ENCODE measurements at places on chromosomes 16 and 17. TPM values are rescaled to one million over a fixed set of nuclear protein-coding genes. Genes with fewer than 3 reads are reported as not detected.

TBC1D3D gene
- 1.6 TPM for total RNA-seq

DNA sequence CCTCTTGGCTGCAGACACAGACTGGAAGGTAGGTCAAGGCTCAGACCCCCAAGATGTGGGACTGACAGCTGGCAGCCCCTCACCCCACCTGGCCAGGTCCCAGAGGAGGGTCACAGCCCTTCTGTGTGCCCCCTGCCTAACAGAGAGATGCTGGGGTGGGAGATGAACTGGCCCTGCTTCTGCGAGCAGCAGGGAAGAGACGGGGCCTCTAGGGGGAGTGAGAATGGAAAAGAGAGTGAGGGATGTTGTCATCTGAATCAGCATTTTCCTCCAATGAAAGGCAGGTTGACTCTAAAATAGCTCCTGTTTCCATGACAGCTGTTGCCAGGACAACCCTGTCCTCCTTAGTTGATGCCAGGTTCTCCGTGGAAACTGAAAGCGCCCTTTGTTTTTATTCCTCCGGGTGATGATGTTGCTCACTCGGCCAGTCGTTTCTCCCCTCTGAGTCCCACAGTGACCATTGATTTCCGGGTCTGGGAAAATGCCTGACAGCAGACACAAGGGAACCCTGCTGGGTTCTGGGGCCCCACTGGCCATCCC is 4.9 kb upstream of the NDRG4 start:
- peak; percentile 89 for DNase-seq

TRIM47 gene
- total RNA-seq = 12.3 TPM

TBC1D3H gene
- not detected for total RNA-seq

DNA sequence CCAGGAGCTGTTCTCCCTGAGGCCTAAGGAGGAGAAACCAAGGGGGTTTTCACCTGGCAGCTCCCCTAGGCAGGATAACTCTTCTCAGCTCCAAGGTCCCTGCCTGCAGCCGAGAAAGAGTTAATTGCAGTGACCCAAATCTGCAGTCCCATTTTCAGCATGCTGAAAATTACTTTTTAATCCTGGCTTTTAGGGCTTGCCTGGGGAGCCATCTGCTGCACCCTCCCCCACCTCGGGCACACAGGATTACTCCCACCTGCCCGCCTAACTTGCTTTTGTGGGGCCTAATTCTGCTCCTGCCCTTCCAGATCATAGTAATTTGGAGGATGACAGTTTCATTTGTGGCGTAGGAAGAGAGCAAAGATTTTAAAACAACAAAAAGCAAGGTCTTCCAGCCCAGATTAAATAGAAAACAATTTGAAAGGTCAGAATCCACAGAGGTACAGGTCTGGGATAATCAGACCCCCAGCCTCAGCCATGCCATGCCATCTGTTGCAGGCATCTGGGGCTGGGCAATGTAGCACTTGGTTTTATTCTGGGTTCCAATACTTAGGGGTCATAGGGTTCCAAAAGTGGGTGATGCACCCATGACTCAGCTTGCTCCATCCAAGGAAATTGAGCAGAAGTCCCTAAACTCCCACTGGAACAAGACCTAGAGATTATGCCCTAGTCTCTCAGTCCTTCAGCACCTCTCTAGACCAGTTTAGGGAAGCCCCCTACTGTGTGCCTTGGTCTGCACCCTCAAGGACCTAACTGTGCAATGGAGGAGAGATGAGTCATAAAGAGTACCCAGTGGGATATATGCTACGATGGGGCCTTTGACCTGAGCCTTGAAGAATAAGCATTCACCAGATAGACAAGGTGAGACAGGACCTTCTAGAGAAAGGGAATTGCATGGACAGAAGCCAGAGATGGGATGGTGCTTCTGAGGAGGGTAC is 64.5 kb upstream of the NLK start:
- DNase-seq = no peak

DNA sequence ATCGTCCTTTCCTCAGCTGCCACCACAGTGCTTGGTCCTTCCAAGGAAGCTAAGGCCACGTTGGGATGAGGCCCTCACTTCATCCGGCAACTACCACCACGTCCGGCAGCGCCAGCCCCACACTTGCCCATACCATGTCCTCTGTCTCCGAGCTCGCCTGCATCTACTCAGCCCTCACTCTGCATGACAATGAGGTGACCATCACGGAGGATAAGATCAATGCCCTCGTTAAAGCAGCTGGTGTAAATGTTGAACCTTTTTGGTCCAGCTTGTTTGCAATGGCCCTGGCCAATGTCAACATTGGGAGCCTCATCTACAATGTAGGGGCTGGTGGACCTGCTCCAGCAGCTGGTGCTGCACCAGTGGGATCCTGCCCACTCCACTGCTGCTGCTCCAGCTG is 44.9 kb downstream of the TTC19 start:
- DNase-seq = no peak

DNA sequence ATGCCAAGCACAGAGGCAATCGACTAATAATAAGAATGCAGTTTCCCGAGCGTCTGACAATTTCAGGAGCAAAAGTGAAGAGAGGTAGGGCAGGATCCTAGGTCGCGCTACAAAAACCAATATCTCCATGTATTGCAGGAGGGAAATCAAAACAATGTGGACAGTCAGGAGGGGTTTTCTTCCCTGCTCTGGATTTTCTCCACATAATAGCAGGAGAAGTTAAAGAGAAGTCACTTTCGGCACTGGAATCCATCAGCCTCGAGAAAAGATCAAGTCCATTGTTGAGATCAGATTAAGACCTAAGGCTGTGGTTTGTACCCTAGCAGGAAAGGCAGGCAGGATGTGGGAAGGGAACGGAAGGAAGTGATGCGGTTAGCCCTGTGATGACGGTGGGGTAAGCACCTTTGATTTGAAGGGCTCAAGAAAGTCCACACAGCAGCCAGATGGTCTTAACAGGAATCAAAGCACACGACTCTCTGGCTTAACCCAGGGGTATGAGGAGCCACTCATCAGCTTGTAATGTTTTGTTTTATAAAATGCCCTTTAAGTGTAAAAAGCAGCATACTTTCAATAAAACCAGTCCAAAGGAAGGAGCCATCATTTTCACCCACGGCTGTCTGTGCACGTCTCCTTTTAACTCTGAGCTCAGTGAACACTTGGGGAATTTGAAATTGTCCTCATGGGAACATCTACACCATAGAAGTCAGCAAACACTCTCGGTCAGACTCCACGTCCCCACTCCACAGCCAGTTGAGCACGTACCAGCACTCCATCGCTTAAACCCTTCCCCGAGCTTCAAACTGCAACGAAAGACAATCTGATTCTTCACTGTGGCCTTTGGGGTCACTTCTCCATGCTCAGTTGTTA is 15.8 kb upstream of the AKTIP start:
- no peak for DNase-seq

DNA sequence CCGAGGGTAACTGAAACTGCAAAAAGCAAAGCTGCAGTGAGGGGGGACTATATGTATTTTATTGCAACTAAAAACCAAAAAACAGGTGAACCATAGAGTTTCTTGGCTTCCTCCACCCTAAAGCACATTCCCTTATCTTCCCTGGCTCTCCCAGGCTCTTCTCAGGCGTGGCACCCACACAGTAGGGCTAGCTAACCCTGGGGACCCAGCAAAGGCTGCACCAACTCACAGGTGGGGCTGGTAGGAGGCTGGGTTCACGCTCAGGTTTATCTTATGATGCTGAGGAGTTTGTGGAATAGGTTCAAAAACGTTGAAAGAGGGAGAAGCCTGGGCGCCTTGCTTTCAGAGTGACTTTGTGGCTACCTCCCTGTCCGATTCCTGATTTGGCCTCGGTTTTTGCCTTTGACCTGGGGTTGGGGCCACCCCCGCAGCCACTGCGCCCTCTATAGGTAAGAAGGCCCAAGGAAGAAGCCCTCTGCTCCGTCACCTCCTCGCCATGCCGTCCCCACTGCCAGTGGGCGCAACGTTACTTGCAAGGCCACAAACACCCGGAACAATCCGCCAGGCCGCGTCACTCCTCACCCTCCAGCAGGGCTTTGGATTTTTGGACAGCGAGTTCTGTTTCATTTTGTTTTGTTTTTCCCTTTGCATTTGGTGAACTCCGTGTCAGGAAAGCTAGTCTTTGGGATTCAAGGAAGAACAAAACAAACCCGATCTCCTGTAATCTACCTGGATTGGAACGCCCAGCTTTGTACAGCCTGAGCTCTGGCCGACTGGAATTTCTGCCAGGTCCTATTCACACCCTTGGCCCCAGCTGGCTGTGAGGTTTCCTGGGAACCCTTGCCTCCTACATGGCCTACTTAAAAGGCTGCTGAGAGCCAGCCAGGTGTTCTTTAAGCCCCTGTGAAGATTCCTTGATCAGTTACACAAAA is 60.8 kb downstream of the TBC1D16 start:
- no peak for DNase-seq

GRCh38 chr16:84454611-84455010 is 49.8 kb downstream of the MEAK7 start:
- DNase-seq = no peak

DNA sequence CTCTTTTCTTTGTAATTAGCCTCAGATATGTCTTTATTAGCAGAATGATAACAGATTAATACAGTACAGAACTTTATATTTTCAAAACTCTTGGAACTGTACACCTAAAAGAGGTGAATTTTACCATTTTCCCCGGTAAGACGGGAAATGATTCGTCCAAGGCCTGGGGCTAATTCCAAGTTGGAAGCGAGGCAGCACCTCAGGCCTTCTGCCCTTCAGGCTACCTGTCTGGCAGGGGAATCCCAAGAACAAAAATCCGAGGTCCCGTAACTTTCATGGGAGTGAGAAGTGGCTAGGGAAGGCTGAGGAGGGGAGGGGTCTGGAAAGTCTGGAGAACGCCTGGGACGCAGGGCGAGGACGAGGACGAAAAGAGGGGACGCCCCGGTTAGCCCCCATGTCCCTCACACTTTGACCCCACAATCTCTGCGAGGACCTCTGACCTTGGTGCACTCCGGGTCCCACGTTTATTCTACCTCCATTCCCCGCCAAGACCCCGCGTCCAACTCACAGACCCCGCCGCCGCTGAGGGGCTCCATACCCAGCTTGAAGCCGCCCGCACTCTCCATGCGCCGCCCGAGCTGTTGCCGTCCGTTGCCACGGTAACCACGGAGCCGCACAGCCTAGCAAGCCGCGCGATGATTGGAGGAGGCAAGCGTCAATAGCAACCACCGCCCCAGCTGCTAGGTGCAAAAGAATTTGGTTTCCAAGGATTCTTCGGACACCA is at the start of gene HYDIN:
HYDIN (minus strand) TSS at position 601 of the 724 bp plus-strand sequence. CDS start 43,827 bp downstream, outside the sequence.
- peak; percentile 56 for DNase-seq

GRCh38 chr17:64534187-64534586 is 27.4 kb downstream of the CEP95 start:
- DNase-seq = no peak

DNA sequence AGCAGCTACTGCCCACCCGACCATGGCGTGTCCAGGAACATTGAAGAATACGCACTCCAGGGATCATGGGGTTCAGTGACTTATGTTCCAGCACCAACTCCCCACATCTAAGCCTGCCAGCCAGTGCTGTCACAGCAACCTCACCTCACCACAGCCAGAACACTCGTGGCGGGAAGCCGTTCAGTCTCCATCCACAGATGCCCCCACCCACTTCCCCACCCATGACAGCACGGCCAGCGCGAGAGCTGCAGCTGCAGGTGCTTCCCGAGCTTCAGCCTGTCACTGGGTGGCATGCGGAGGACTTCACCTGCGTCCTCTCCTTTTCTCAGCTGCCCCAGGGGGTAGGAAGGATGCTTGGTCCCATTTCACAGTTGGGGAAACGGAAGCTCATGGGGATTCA is 50.3 kb downstream of the RBFOX3 start:
- DNase-seq = no peak

KCNH4 gene
- 0.31 TPM for total RNA-seq

DNA sequence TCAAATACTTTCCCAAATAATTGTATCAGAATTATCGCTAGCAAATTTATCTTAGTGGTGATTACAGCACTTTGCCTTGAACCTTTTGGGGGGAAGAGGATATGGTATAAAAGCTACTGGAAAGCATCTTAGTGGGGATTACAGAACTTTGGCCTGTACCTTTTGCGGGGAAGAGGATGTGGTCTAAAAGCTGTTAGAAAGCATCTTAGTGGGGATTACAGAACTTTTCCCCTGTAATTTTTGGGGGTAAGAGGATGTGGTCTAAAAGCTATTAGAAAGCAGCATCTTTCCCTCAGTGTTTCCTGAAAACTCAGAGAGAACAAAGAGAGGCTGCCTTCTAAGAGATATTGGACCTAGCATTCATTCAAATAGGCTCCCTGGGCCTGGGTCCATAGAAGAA is 4.1 kb downstream of the SLFN12 start:
- DNase-seq = no peak

CIBAR2 gene
- total RNA-seq = not detected

DNA sequence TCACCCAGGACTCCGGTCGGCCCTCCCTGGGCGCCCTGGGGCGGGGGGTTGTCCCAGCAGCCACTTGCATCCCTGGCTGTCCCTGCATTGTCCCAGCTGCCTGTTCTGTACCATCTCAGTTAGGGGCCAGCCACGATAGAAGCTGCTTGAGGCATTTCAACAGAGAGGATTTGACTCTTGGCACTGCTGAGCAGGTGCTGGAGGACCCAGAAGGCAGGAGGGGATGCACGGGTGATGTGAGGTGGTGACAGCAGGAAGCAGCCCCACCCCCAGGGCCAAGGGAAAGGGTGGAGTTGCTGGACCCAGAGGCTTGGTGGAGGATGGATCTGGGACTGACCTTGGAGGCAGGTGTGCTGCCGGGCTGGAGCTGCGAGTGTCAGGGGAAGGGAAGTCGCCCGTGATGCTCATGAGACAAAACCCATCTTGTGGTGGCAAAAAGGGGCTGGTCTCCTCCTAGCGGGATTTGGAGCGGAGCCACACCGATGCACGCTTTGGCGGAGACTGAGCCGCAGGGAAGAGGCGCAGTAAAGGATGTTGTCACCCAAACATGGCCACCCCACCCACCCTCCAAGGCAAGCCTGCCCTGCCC is 188.0 kb upstream of the GSE1 start:
- DNase-seq = no peak

ABCA10 gene
- 10.0 TPM for total RNA-seq

RPA1 gene
- total RNA-seq = 16.4 TPM

KRTAP4-4 gene
- total RNA-seq = not detected

DNA sequence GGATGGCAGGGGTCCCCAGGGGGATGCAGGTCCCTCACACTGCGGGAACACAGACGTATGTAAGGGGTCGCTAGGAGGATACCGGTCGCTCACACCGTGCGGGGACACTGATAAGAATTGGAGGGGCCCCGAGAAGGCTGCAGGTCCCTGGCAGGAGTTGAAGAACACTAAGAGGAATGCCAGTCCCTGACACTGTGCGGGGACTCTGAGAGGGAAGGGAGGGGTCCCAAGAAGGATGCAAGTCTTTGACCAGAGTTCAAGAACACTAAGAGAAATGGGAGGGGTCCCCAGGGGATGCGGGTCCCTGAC is 510 bp downstream of the ERCC4 start:
- DNase-seq = no peak

ABCC12 gene
- total RNA-seq = 1.2 TPM

CCDC78 gene
- total RNA-seq = 4.2 TPM

CDIPT gene
- 47.1 TPM for total RNA-seq

GRCh38 chr16:8946544-8946943 is 17.2 kb downstream of the USP7 start:
- no peak for DNase-seq

All from occipital lobe (tissue), 3 donors.